NCI-H446 (cell line): ENCODE measurements at places on chromosomes 6 and 20.

DNA sequence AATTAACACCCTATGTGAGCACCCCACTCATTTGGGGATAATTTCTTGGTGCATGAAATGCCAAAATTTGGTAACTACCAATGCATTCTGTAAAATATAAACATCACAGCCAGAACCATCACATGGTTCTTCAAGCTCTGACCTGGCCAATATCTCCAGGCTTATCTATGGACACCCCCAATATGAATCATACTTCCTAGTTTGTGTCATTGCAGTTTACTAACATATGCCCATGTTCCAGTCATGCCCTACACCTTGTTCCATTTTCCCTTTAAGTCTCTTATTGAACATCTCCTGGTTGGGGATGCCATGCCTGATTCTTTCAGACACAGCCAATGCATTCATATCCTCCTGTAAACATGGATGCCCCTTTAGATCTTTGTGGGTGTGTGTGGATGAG, 572.8 kb upstream of the BTBD3 start:
- no peak for DNase-seq

DNA sequence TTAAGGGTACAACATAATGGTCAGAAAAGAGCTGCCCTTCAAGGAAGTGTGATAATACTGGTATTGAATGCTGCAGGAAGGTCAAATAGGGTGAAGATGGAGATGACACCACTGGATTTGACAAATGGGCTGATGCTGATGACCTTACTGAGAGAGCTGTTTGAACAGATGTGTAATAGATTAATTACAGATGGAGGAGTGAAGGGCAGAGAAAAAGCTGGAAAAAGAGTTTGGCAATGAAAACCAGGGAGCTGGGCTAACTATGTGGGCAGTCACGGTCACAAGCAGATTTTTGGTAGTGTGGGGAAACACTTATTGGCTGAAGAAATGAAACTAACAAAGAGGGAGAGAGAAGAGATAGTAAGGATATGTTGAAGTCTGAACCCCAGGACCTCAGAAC, 83.6 kb upstream of the ENPP5 start:
- DNase-seq, result no peak

DNA sequence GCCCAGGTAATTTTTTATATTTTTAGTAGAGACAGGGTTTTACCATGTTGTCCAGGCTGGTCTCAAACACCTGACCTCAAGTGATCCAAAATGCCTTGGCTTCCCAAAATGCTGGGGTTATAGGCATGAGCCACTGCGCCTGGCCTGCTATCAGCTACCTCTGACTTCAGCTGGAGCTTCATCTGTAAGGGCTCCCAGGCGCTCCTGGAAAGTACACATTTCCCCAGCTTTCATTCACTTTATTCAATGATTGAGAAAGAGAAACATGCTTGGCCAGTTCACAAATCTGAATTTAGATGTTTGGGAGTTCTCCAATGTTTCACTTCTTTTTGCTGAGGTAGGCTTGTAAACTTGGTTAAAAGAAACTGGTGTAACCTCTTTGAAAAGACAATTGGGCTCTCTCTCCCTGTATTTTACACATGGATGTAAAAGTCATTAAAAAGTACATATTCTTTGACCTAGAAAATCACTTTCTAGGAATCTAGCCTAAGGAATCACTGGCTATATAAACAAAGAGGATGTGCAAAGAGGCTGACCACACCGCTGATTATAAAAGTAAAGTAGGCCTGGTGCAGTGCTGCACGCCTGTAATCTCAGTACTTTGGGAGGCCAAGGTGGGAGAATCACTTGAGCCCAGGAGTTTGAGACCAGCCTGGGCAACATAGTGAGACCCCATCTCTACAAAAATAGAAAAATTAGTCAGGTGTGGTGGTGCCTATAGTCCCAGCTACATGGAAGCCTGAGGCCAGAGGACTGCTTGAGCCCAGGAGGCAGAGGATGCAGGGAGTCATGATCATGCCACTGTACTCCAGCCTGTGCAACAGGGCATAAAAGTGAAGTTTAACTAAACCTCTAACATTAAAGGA, 128.9 kb downstream of the BACH2 start:
- no peak for DNase-seq

DNA sequence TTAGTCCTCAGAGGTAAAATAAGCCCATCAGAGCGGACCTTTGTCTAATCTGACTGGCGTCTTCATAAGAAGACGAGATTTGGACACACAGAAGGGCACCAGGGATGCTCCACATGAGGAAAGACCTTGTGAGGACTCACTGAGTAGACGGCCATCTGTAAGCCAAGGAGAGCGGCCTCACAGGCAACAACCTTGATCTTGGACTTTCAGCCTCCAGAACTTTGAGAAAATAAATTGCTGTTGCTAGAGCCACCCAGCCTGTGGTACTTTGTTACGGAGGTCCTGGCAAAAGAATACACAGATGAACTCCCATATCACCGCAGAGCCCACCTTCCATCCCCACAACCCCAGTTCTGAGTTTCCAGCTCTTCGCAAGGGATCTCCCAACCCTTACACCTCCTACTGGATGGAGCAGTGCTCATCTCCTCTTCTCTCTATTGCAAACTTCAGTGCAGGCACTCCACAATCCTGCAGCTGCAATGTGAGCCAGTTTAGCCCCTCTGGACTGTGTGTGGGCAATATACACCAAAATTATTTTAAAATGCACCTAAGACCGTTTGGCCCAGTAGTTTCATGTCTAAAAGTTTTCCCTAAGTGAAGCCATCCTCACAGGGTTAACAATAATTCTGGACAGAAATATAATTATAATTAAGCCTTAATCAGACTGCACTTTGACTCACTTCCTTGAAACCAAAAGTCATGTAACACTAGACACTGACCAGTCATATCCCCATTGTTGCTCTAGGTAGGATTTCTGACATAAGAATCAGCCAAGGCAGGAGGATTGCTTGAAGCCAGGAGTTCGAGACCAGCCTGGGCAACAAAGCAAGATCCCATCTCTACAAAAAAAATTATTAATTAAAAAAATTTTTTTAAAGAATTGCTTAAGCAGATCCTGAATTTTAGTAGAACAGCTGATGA, 8.8 kb upstream of the TRIM31 start:
- no peak for DNase-seq

- DNase-seq, result no peak
These were observed 21.6 kb upstream of the FBXO30 start for GRCh38 chr6:145836170-145836569.

GRCh38 chr6:25009393-25009710, 73.6 kb upstream of the RIPOR2 start:
- no peak for DNase-seq

DNA sequence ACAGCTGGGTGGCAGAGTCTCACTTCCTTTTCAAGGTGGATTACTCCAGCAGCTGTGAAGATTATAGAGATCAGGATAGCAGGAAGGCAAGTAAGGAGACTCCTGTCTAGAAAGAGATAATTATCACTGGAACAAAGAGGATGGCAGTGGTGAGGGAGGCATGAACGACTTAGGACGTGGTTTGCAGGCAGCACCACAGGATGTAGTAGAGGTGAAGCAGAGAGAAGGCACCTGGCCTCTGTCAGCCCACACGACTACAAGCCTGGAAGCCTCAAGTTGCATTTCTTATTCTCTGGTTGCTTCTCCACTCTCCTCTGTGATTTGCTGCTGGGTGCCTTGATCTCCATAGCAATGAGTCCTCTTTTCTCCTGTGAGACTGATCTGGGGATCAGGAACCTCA, 62.7 kb downstream of the TSHZ2 start:
- DNase-seq, result no peak

GRCh38 chr6:16993396-16993795, 108.5 kb upstream of the STMND1 start:
- DNase-seq, result no peak

DNA sequence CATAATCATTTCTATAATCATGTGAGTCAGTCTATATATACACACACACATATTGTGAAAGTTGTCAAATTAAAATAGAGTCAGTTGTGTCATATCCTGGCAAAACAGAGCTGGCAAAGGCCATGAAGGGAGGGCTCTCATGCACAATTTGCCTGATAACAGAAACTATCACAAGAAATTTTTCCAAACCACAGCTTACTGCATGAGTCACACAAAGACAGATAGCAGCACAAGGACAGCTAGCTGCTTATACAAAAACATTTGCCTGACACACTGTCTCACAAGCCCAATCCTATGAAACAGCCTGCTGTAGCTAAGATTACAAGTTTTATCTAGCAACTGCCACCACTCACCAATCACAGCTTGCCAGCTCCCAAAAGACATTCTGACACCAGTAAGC, 848.5 kb upstream of the MAN1A1 start:
- no peak for DNase-seq

GRCh38 chr6:167589615-167589940, 237.1 kb upstream of the AFDN start:
- DNase-seq, result no peak

DNA sequence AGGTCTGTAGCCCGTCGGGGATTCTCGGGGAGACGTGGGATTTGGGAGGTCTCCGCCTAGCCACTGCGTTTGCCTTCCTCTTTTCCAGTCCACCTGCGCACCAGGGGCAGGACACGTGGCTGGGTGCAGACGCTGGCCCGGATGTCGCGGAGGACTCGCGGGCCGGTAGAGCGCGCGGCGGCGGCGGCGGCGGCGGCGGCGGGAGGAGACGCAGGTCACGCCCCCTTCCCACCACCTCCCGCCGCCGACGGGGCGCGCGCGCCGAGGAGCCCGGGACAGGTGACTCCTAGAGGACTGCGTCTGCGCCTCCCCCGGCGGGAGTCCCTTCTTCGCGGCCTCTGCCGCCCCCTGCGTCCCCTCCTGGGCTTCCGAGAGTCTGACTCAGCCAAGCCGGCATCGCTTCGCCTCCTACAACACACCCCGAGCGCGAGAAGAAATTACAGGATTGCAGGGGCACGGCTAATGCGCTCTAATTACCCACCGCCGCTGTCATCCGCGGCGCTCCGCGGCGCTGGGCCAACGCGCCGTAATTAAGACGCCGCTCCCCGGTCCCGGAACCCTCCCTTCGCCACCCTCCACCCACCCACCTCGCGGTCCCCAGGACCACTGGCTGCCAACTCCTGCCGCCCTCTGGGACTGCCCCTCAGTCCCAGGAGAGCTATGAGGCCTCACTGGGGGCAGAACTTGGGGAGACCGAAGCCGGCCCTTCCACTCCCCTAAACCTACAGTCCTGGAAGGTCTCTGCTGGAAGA, 124.5 kb downstream of the MRPL14 start:
- DNase-seq, result no peak

- no peak for DNase-seq
These were observed 219.3 kb downstream of the ARHGAP18 start for GRCh38 chr6:129490521-129491255.

DNA sequence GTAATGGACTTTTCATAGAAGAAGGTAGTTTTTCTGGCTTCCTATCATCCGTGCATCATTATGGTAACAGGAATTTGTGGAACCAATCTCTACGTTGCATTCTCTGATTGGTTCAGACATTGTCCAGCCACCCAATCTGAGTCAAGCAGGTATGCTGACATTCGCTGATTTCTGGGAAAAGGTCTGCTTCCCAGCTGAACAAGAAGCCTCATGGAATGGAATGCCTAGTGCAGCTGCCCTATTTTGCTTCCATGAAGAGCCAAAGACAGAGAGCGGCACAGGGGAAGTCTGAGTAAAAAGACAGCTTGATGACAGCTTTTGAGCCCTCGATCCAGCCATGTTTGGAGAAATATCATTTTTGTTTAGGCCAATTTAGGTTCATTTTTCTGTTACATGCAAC, 38.5 kb upstream of the TXLNB start:
- DNase-seq, result no peak

GRCh38 chr6:27865850-27866356, 46.3 kb downstream of the OR2B2 start:
- no peak for DNase-seq

DNA sequence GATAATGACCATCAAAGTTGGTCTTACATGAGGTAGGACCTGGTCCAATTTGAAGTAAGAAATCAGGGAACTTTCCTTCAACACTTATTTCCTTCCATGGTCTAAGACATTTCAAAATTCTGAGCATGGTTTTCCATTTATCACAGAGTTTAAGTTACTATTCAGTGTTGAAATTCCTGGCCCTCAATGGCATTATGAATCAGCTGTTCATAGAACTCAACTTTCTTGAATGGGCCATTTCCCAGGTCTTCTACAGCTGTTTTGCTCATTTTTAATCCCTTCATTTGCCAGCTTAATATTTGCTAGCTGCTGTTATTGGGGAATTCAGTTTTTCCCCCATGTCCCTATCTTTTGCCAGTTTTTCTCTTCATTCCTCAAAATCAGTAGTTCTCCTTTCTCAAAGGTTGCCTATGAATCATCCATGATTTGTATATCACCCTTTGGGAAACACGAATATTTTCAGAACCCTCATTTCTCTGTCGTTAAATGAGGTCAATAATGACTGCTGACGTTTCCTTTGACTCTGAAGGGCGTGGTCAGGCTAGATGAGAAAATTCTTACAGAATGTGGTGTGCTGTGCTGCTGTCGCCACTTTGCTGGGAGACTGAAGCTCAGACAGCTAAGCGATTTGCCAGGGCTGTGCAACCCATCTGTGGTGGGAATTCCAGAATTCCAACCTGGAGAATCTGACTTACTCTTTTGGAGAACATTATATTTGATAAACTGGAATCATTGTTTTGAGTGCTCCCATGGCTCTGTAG, 216.5 kb upstream of the FLRT3 start:
- DNase-seq, result no peak

- DNase-seq, result no peak
These were observed 209.1 kb upstream of the CDYL start for GRCh38 chr6:4567141-4567540.

DNA sequence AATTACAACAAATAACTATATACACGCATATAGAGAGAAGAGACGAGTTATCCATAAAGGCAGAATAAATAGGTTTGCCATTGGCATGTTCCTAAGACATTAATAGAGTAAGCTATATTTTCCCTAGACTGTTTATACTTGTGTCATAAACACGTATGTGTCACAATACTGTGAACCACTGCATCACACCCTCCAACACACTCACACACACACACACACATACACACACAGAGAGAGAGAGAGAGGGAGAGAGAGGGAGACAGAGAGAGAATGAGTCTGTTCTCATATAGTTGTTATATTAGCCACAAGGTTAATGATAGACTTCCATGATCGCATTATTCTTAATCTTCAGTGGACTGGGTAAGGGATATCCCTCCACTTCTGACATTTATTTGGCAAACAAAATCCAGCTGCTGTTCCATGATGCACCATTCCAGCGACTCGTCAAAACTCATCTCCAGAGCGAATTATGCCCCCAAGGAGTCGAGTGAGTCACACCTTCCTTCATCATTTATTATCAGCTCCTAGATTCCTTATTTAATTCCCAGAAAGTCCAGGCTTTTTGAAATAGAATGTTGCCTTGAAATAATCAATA, 82.8 kb upstream of the HIVEP1 start:
- DNase-seq, result no peak

- DNase-seq, result peak; percentile 69
These were observed 19.4 kb upstream of the CCM2L start for GRCh38 chr20:31990641-31991338.
